ENCODE measurements at places on chromosomes 2 and 18.

- no peak for DNase-seq
These were observed 102.5 kb downstream of the RIT2 start for GRCh38 chr18:43012951-43013350.

DNA sequence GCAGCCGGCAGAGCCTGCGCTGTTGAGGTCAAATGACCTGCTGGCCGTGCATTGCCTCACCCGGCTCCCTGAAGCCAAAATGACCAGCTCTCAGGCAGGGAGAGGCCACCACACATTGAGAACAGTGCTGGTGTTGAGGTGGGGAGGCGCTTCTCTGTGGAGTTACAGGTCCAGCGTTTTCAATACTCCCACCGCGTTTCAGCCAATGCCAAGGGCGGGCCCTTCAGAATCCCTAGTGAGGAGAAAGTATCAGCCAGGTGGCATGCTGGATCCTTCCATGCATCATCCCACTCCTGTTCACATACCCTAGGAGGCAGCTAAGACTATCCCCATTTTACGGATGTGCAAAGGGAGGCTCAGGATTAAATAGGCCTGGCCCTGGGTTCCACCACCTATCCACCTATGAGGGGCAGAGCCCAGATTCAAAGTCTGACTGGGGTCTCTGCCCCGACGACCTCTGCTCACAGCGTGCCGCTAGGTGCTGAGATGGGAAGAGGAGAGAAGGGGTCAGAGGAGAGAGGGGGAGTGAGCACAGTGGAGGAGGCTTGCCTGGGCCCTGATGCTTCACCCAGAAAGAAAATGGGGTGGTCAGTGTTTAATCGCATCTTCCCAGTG lies 137.6 kb upstream of the ID2 start:
- no peak for DNase-seq

DNA sequence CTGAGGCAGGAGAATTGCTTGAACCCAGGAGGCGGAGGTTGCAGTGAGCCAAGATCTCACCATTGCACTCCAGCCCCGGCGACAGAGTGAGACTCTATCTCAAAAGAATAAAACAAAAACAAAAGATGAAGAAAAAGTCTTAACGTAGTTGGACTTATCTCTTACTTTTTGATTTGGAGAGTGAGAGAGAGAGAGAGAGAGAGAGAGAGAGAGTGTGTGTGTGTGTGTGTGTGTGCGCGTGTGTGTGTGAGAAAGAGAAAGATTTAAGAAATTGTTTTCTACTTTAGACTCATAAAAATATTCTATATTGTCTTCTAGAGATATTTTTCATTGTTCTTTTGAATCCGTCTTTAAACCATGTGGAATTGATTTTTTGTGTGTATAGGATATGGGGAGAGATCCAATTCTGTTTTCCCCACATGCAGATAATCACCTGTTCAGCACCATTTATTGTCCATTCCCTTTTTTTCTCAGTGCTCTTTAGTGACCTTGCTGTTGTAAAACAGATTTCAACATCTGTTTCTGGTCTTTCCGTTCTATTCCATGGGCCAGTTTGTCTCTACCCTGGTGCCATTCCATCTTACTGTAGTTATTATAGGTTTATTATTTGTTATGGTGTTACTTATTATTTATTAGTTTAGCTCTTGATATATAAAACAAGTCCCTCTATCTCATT lies 53.5 kb downstream of the KCMF1 start:
- DNase-seq = no peak

- no peak for DNase-seq
These were observed 29.1 kb upstream of the RNU4ATAC start for GRCh38 chr2:121501554-121501953.

GRCh38 chr2:149221898-149222297 lies 108.5 kb upstream of the LYPD6 start:
- DNase-seq = no peak

DNA sequence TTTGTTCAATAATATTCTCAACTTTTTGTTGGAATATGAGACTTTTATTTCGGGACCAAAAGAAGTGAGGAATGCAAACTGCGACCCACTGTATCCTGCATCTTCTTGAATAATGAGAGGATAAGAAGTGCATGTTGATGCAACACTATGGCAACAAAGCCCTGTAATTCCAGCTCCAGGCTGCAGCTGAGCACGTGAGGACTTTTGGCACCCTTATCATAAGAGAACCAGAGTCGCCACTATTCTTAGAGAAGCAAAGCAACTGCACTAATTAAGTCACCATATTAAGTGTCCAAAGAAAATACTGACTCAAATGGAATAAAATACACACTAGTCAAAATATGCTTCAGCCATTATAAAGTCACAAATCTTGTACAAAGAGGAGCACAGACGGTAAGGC lies 65.8 kb downstream of the FAM210A start:
- DNase-seq = no peak

DNA sequence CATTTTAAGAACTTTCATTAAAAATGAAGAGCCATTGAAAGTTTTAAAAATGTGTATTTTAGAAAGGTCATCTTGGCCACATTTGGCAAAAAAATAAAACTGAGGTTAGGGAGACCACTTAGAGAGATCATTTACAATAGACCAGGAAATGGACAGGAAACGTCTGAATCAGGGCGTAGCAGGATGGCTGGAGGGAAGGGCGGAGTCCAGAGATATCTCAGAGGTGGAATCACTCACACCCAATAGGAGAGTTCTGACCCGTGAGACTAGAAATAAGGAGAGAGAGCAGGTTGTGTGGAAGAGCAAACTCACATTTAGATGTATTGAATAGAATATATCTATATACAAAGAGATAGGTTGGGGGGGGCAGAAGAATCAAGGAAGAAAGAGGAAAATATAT lies 373.4 kb downstream of the METTL4 start:
- DNase-seq = no peak

- DNase-seq = no peak
These were observed 96.7 kb downstream of the ZNF385B start for GRCh38 chr2:179764710-179765109.

DNA sequence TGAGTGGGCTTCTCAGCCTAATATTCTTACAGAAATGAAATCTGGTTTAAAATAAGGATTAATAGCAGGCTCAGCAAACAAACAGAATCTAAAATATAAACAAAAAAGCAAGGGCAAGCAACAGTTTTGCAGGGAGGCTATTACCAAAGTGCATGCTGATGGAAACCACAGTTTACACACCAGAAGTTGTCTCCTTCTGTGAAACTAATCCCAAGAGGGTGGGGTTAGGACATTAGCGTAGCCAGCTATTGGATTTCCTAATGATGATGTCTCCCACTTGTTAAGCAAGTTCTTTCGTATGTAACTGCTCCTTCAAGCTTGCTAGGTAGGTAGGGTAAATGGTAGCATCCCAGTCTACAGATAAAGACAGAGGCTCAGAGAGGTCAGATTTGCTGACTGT lies 65.0 kb upstream of the TSPYL6 start:
- DNase-seq = no peak

GRCh38 chr18:68972176-68972575 lies 174.3 kb downstream of the CCDC102B start:
- no peak for DNase-seq

DNA sequence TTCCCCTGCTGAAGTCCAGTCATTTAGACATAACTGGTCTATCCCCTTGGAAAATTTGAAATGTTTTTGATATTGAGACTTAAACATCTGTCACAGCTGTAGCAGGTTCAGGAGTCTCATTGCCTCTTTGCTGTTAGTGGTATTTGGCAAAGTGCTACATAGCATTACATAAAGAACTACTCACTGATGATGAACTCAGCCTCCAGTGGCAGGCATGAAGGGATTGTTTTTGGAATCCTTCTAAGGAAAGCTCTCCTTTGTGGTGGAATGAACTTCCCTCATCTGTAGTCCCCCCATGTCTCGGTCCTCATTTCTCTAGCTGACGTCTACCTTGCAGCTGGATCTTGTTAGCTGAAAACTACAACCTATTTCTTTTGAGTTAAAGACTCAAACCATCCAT lies 111.6 kb downstream of the TACR1 start:
- DNase-seq = no peak

- no peak for DNase-seq
These were observed 102.2 kb upstream of the MSH2 start for GRCh38 chr2:47300609-47301276.

DNA sequence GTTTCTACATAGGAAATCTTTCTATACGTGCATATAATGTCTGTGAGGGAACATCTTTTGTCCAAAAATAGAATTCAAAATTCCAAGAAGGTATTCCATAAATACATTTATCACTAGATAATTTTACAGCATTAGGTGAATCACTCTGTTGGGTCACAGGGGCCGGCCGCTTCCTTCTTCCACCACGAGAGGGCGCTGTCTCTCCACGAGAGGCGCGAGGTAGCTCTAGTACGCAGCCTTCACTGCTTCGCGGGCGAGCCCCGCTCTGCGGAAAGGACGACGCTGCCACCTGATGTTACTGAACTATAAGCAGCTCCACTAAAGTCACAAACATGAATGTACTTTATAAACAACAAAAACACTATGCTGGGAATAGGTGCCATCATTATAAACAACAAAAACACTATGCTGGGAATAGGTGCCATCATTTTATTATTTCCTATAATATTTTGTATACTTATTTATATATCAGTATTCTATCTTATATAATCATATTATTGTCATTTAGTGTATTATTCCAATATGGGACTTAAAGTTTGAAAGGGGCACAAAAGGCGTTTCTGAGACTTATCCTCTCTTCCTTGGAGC lies 69.4 kb upstream of the REV1 start:
- DNase-seq = peak; percentile 91

- DNase-seq = no peak
These were observed 33.4 kb downstream of the EMX1 start for GRCh38 chr2:72950558-72951255.

DNA sequence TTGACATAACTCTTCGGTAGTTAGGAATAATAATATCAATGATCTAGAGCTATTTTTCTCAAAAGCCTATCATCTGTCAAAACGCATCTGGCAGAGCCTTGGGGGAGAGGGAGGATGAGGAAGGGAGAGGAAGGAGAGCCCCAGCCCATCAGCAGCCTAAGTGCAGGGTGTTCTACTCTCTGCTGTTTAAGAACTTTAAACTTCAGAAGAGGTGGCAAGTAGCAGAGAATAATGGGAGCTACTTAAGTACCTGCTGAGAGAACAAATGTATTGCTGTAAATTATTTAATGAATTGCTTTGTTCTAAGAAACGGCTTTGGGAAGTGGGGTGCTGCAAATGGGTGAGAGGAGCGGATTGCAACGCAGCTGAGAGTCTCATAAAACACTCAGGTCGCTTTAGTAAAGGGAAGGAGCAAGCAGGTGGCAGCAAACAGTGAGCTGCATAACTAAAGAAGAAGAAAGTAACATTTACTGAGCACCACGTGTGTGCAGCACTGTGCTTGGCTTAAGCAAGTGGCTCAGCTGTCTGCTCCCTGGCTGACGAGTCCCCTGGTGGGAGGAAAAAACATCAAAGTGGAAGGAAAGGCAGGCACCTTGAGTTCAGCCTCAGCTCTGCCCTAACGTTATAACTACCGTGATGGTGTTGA lies 26.3 kb upstream of the SH3RF3 start:
- DNase-seq = no peak

DNA sequence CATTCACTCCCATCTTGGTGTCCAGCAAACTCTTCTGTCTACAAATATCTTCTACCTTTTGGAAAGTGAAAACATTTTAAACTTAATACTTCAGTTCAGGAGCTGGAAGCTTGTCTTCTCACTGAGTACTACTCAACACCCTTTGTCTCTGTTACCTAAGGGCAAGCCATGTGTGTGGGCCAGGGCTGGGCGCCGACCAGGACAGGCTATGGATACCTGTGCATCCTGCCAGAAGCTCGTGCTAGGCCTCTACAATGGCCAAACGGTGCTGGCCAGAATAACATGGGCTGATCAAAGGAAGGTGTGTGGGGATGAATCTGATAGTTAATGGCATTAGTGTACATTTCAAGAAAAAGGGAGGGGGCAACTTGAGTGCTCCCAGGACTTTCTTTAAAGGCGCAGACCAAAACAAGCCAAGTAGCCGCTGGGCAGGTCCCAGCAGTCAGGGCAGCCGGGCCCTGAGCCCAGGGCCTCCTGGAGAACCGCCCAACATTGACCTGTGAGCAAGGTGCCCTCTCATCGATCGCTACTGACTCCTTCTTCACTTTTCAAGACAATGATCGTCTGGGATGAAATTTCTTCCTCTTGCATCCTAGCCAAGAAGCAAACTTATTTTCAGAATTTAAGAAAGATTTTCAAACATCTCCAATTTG lies 29.0 kb upstream of the ID2 start:
- DNase-seq = no peak

DNA sequence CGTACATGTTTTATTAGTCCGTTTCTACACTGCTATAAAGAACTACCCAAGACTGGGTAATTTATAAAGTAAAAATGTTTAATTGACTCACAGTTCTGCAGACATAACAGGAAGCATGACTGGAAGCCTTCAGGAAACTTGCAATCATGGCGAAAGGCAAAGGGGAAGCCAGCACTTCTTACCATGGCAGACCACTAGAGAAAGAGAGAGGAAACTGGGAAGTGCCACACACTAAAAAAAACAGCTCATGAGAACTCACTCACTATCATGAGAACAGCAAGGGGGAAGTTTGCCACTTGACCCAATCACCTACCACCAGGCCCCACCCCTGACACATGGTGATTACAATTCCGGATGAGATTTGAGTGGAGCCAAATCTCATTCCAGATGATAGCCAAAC lies 466.2 kb downstream of the IRS1 start:
- DNase-seq = no peak

DNA sequence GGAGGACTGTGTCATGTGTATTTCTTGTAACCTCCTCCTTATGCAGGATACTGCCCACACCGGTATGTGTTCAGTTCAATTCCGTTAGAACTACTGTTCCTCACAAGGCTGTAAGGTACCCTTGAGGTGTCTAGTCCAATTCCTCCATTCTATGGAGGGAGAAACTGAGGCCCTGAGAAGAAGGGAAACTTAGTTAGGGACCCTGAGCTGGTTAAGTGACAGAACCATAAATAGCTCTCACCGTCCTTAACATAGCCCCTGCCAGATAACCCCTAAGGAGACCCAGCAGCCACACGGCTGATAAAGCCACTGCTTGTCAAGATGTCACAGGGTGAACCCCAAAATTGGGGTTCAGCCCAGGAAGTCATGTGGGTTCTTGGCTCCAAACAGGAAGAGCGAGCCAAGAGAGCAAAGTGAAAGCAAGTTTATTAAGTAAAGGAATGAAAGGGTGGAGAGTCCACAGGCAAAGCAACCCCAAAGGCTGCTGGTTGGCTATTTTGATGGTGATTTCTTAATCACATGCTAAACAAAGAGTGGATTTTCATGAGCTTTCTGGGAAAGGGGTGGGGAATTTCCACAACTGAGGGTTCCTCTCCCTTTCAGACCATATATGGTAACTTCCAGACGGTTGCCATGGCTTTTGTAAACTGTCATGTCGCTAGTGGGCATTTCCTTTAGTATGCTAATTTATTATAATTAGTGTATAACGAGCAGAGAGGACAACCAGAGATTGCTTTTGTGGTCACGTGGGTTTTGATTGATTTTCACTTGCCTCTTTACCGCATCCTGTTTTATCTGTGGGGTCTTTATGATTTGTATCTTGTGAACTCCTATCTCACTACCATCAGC lies 83.4 kb upstream of the RTN4 start:
- DNase-seq = peak; percentile 42

DNA sequence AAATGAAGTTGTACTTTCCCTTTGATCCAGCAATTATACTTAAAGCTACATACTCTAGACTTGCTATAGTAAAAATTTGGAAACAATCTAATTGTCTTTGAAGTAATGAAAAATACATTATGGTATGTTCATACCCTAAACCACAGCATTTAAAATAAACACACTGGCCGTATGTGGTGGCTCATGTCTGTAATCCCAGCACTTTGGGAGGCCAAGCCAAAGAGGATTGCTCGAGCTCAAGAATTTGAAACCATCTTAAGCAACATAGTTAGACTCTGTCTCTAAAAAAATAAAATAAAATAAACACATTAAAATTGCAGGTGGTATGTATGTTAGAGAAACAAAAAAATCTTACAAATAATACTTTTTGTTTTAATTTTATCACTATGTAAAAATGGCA lies 208.1 kb upstream of the KLHL14 start:
- DNase-seq = no peak
